CD4-positive, alpha-beta T cell treated with Interleukin-4 for 1 hour (primary cell): ENCODE measurements at places on chromosomes 7 and 10.

DNA sequence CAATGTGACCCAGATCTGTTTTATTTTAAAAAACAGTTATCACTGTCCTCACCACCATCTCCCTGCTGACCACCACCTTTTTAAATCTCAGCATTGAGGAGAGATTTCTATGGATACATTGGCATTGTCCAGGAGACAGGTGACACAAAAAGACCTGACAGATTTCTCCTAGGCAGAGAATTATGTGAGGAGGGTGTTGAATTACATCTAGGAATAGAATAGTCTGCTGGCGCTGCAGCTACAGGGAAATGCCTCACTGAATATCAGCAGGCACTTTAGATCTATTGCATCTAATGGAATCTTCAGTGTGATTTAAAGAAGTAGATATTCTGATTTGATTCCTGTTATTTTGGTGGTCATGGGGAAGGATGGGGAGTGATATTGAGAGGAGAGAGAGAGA, 593.5 kb downstream of the NRG3 start:
- DNase-seq: no peak

DNA sequence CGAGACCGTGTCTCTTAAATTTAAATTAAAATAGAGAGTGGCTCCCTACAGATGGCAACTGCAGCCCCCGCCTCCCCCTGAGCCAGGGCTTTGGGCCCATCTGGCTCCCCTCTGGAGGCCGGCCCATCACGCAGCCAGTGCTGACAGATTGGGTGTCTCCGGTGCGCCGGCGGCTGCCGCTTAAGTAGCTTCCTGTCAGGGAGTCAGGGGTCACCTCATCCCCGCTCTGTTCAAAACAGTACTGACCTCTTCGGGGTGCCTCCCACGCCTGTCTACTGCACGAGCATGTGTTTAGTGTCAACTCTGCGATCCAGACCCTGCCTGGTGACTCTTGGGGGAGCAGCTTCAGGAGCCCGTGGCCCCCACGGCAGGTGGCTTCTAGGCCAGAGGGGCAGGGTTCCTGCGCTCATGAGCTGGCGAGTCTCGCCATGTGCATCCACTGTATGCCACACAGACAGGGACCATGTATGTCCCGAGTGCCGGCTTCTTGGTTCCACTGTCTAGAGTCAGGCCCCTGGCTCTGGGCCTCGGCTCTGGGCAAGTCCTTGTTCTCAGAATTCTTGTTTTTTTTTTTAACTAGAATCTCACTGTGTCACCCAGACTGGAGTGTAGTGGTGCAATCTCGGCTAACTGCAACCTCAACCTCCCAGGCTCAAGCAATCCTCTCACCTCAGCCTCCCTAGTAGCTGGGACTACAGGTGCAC, 36.1 kb downstream of the KCTD7 start:
- no peak for DNase-seq

GRCh38 chr10:58918887-58919286, 257.6 kb upstream of the PHYHIPL start:
- DNase-seq: no peak

GRCh38 chr10:119211625-119212441, 4.5 kb downstream of the GRK5 start:
- DNase-seq: peak; percentile 59

GRCh38 chr7:45511721-45512597, 62.2 kb upstream of the ADCY1 start:
- no peak for DNase-seq

- DNase-seq: no peak
These were observed 305.1 kb upstream of the PITRM1 start for GRCh38 chr10:3477683-3478082.

DNA sequence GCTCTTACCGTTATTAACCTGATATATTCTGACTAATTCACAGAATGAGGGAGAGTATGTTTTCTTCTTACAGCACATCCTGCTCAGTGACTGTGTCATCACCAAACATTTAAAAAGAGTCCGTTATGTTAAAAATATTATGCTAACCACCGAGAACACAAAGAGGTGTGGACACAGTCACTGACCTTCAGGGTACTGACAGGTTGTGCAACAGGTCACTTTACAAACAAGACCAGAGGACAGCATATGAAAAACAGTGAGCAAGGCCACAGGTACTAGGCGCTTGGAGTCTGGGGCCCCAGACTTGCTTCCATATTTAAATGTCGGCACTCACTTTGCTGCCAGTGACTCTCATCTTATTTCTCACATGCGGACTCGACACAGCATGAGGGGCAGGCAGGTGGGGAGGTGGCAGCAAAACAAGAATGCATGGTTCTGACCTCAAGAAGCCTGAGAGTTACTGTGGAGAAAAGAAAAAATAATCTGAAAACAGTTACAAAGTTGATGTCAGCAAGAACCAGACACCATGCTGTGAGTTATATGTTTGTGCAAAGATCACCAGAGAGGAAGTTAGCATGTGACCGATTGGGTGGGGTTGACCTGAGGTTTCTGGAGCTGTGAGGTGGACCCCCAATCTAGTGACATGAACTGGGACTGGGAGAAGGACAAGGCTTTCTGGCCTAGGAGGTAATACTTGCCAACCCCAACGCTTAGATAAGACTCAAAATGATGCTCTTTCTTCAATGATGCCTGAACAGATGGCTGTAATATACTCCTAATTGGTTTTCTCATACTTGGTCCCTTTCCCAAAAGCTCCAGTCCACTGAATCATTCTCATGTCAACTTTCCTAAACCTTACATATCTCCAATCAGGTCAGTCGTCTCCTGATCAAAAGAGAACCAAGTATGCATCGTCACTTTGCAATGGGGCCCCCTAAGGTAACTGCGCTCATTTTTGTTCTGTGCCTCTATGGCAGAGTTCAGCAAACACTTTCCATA, 102.4 kb downstream of the HIPK2 start:
- DNase-seq: no peak

GRCh38 chr10:10794046-10794445, 223.6 kb upstream of the CELF2 start:
- DNase-seq: no peak

DNA sequence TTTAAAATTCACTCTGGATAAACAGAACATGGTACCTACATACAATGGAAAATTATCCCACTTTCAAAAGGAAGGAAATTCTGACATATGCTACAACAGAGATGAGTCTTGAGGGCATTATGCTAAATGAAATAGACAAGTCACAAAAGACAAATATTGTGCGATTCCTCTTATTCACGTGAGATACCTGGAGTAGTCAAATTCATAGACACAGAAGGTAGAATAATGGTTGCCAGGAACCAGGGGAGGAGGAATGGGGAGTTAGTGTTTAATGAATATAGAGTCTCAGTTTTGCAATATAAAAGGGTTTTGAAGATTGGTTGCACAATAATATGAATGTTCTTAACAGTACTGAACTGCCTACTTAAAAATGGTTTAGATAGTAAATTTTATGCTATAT, 69.8 kb upstream of the WAC start:
- DNase-seq: no peak

- no peak for DNase-seq
These were observed 658.2 kb downstream of the GATA3 start for GRCh38 chr10:8712656-8713055.

- DNase-seq: no peak
These were observed 489.4 kb upstream of the SORCS1 start for GRCh38 chr10:107653832-107654287.

GRCh38 chr10:60148266-60148840, 241.3 kb downstream of the ANK3 start:
- no peak for DNase-seq

DNA sequence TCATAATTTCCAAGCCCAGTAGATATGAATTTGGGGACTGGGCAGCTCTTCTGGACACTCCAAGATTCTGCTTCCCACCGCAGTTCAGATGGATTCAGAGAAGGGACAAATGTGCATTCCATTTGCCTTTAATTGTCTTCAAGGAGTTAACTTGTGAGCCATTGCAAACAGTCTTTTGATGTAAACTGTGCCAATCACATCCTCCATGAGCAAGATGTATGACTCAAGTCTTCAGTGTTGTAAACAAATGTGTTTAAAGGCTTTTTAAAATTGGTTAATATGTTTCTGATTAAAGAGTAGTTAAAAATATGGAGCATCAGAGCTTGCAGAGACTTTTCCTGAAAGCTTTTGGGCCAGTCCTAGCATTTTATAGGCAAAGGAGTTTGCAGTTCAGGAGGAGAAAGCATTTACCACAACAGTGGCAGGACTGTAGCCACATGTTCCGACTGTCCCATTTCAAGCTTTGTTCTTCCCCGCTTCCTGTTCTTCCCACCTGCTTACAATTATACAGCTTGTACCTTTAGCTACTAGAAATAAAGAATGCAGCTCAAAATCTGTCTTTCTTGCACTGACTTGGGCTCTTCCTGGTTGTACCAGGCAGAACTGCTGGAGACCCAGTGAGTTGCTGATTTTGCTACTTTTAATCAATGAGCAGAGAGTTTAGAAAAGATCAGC, 6.2 kb downstream of the SLC18A2 start:
- no peak for DNase-seq

DNA sequence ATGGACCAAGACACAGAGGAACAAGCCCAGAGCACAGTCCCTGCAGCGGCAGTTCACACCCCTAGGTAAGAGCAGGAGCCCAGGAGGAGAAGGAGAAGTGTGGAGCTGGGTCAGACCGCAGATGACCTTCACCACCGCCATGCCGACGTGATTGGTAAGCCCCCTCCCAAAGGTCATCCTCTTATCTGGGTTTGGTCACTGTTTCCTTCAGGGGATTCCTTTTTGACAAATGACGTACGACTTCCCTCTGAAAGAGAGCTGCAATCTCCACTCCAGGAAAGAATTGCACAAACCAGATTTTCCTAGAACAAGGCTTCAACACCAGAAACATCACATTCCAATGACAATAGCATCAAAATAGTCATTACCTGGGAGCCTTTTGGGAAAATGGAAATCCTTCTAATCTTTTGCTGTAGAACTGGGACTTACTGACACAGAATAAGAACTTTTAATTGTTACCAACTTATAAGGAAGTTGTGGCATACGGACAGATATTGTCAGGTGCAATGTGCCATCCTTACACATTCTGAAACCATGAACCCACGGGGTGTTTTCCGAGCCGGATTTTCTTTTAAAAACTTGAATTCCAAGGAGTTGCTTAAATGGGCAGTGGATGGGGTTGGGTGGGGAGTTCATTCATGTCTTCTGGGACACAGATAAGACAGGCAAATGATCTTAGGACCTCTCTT, 20.8 kb upstream of the ADAM12 start:
- DNase-seq: no peak

- DNase-seq: no peak
These were observed 221.2 kb downstream of the SLC25A13 start for GRCh38 chr7:96100737-96101136.

GRCh38 chr10:46084321-46085165, 38.5 kb upstream of the MSMB start:
- no peak for DNase-seq

DNA sequence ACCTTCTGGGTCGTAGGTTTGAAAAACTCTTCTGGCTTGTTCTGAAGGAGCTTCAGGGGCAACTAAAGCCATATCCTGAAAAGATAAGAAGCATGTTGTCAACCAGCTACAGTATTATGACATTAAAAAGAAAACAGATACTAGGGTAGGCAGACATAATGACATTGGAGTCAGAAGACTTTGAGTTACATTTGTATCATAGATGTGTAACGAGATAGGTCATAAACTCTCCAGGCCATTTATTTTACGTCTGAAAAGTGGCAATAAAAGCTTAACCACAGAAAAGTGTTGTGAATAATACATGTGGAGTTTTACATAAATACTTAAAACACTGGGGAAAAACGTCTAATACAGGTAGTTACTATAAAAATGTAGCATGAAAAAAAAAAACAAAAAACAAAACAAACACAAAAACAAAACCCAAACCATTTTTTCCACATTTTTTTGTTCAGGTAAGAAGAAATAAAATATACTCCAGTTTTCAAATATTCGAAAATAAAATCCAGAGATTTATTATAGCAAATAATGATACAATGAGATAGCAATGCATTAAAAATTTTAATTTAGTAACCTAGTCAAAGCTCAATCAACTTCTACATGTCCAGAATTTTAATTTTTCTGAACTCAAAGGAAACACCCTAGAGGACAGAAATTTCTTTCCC, 64.1 kb downstream of the MINDY3 start:
- DNase-seq: no peak

- no peak for DNase-seq
These were observed 5.3 kb upstream of the REPIN1 start for GRCh38 chr7:150363370-150363769.

DNA sequence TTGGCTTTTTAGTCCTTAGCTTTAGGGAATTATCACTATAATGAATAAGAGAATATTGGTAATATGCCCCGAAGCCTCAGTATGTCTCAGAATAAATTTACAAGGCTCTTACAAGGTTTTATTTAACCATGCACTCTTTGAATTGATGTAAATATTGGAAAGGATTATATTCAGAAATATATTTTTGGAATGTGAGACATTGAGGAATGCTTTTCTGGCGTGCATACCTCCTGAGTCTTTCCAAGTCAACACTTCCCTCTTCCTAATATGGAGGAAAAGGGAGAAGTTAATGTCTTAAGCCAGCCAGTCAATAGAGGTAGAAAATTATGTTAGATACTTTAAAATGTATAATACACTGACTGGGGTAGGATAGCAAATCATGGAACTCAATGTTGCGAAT, 1.2 kb upstream of the OR2F1 start:
- DNase-seq: no peak

- no peak for DNase-seq
These were observed 55.3 kb downstream of the SCIN start for GRCh38 chr7:12625836-12626235.

GRCh38 chr10:102085336-102085735, 20.2 kb downstream of the HPS6 start:
- no peak for DNase-seq
